ENCODE measurements at places on chromosomes 3 and 15. TPM values are rescaled to one million over a fixed set of nuclear protein-coding genes. Genes with fewer than 3 reads are reported as not detected.

- DNase-seq = no peak
Observed at GRCh38 chr15:95837341-95838004, 493.0 kb upstream of the NR2F2 start.

GRCh38 chr15:48887144-48887543, 9.2 kb downstream of the EID1 start:
- no peak for DNase-seq

GRCh38 chr3:152021951-152022461, 148.6 kb downstream of the SUCNR1 start:
- DNase-seq = no peak

GRCh38 chr3:43076857-43077256, 29.0 kb downstream of the POMGNT2 start:
- no peak for DNase-seq

GRCh38 chr3:140284372-140284771, 349.4 kb downstream of the CLSTN2 start:
- no peak for DNase-seq

- DNase-seq = no peak
Observed at GRCh38 chr15:70810916-70811578, 42.9 kb downstream of the LARP6 start.

- DNase-seq = peak; percentile 100
Observed at GRCh38 chr3:187748050-187748481, 2.8 kb upstream of the BCL6 start.

GRCh38 chr15:82135638-82136037, 89.8 kb upstream of the MEX3B start:
- no peak for DNase-seq

GRCh38 chr3:71076361-71077002, 507.0 kb downstream of the FOXP1 start:
- DNase-seq = no peak

Gene OR5K1
- not detected for total RNA-seq

Gene EIF5A2
- total RNA-seq = 7.8 TPM

Gene CYP1A2
- not detected for total RNA-seq

Gene ARIH1
- total RNA-seq = 84.1 TPM

Gene HYAL1
- total RNA-seq = 0.14 TPM

Gene FBXL22
- total RNA-seq = not detected

Gene TLNRD1
- 12.8 TPM for total RNA-seq

Gene PCSK6
- total RNA-seq = 0.19 TPM
